Sigmoid colon (tissue), 7 donors: ENCODE measurements at places on chromosomes 7 and 10. TPM values are rescaled to one million over a fixed set of nuclear protein-coding genes. Genes with fewer than 3 reads are reported as not detected.

GRCh38 chr7:112001091-112001826 is 204.9 kb downstream of the DOCK4 start:
- no peak overlapping the region for H3K27ac ChIP-seq
- H3K27me3 ChIP-seq = no peaks in the 10 kb centered on the region
- no peak for DNase-seq
- H3K4me1 ChIP-seq = no peaks in the 10 kb centered on the region
- H3K4me3 ChIP-seq = no peak overlapping the region
- no peaks in the 10 kb centered on the region for H3K36me3 ChIP-seq

Gene HOGA1
- 0.71 TPM for total RNA-seq

Gene CTAGE6
- 0.36 TPM for total RNA-seq

Gene DGKI
- 2.2 TPM for total RNA-seq
